ENCODE measurements at places on chromosomes 16 and 17.

DNA sequence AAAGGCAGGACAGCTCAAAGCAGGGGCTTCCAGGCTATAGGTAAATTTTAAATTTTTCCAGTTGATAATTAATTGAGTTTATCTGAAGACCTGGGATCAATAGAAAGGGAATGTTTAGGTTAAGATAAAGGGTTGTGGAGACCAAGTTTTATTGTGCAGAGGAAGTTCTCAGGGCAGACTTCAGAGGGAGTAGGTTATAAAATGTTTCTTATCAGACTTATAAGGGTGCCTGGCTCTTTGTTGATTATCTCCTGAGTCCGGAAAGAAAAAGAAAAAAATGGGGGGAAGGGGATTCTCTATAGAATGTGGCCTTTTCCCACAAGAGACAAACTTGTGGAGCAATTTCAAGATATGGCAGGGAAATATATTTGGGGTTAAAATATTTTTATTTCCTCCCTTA, 15.9 kb downstream of the SLC46A1 start:
- no peak for DNase-seq

DNA sequence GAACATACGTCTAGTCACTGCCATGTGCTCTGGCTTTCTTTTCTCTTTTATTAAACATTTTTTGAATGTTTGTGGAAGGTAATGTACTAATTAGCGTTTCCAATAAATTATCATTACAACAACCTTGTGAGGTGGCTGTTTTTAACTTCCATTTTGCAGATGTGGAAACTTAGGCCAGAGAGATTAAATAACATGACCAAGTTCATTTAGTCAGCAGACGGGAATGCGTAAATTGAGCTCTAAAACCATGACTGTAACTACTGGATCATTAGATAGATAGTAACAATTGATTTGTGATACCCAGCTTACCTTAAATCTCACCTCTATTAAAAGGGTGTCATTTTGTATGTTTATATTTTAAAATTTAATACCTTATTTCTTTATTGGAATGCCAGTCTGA, 49.4 kb downstream of the RABEP1 start:
- DNase-seq, result no peak

DNA sequence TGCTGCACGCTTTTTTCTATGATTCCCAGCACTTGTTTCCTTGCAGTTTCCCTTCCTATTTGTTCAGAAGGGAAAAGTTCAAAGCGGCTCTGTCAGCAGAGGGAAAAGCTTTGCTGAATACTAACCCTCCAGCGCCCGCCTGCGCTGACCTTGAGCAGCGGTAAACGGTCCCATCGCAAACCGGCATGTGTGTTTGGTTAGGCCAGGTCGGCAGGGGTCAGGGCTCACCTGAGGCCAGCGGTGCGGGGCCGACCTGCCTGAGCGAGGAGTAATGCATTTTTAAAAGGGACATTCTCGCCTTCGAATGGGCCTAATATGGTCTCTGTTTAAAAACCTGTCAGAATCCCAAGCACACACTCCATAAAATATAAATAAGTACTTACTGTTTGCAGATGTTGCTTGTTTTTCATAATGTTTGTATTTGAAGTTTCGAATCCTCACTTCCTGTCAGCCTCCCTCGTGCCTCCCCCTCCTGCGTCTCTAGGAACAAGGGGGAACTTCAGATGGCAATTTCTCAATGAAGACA, 110.1 kb downstream of the IRX3 start:
- no peak for DNase-seq

- DNase-seq, result no peak
Measured at GRCh38 chr17:38324141-38324697, 19.5 kb downstream of the GPR179 start.

DNA sequence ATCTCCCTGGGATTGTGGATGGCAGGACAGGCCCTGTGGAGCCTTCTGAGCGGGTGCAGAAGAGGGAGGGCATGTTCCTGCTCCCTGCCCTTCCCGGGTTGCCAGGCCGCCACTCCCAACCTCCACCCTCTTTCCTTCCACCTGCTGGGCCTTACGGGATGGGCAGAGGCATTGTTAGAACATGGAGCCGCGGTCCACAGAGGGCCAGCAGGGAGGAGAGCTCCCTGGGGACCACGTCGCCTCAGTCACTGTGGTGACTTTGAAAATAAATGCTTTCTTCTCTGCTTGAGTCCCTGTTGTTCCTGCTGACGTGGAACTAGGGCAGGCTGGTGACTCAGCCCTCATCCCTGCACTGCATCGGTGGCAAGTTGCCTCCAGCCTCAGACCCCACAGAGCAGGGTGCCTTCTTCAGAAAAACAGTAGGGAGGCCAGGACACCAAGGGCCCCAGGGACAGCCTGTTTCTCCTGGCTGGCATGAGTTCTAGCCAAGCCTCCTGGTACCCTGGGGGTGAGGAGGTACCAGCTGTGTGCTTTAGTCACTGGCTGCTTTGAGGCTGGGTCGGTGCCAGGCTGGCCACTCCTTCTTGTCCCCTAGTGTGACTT, 224.9 kb downstream of the SEC14L1 start:
- DNase-seq, result no peak

GRCh38 chr17:18224053-18224386, 1.4 kb upstream of the LLGL1 start:
- DNase-seq, result no peak

- no peak for DNase-seq
Measured at GRCh38 chr17:311119-311782, 41.4 kb downstream of the RPH3AL start.

- DNase-seq, result no peak
Measured at GRCh38 chr17:57674894-57675293, 70.2 kb downstream of the CCDC182 start.

DNA sequence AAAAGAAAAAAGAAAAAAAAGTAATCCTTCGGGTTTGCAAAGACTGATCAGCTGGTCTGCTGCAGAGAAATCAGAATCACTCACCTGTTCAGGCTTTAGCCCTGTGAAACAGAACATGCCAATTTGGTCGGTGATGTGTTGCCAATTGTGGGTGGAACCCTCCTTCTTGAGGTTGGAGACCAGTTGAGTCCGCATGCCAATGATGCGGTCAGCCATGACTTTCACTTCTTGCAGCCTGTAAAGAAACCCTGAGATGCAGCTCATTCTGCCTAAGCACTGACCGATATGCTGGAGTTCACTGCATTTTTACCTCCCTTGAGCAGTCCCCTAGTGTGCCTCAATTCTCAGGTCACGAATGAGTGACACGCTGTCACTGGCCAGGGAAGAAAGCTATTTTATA, 24.8 kb upstream of the SLC38A7 start:
- DNase-seq, result no peak

GRCh38 chr17:45277216-45277849, 15.4 kb upstream of the SPATA32 start:
- DNase-seq, result peak; percentile 98

GRCh38 chr16:80604600-80605355, 64.0 kb downstream of the DYNLRB2 start:
- DNase-seq, result no peak

GRCh38 chr16:79272141-79272577, 328.4 kb downstream of the MAF start:
- no peak for DNase-seq

- DNase-seq, result no peak
Measured at GRCh38 chr16:67726106-67727034, 7.3 kb upstream of the GFOD2 start.

DNA sequence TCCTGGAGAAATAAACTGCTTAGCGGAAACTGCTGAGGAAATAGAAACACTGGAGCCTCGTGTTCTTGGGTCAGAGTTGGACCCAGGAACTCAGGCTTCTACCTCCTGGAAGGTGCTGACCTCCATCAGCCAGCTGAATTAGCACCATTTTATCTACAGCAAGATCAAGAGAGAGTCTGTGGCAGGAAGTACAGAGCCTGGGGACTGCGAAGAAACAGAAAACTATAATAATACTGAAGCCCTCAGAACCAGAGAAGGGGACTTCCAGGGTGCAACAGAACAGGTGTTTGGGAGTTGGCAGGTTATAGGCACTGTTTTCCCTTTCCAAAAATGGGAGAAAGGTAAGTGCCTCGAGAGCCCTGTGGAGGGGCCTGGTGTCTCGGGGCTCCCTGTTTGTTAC, 379.7 kb downstream of the CA10 start:
- no peak for DNase-seq

- no peak for DNase-seq
Measured at GRCh38 chr17:78853926-78854394, 13.3 kb upstream of the USP36 start.

GRCh38 chr16:11295672-11296071, 14.5 kb upstream of the PRM1 start:
- DNase-seq, result no peak

- no peak for DNase-seq
Measured at GRCh38 chr17:3739422-3740124, 15.9 kb downstream of the HASPIN start.

DNA sequence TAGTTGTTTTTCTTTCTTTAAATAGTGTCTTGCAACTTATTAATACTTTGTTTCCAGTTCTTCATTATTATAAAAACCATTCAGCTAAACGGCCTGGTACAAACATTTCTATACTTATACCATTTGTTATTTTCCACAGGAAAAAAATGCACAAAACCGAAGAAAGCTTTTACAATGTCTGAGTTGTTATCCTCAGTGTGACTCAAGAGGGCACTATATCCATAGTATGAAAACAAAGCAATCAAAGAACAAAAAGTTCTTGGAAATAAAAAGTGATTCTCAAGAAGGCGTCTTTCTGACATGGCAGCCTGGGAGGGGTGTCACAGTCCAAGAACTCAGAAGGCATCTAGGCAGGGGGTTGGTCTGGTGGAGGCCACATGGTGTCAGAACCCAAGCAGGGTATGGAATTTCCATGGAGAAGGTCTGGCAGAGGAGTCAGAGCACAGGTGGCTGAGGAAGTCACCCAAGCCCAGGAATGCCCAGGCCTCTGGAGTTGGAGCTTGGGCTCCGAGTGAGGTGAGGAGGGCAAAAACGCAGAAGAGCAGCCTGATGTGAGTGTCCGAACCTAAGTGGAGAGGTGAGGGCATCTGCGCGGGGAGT, 70.9 kb upstream of the ATP2A3 start:
- DNase-seq, result no peak

DNA sequence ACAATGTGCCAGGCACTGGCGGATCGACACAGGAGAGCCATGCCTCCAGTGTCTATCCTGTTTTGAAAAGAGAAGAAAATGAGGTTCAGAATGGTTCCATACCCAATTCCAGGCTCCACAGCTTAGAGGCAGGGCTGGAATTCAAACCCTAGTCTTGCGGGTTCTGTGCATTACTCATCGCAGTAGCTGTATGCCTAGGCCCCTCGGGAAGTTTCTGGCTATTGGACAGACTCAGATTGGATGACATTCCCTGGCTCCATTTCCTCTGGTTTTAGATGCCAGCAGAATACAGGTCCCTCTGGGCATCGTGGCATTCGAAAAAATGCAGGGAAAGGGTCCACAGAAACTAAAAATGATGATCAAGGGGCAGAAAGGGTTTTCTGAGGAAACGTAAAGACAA, 184.7 kb downstream of the COPRS start:
- no peak for DNase-seq

DNA sequence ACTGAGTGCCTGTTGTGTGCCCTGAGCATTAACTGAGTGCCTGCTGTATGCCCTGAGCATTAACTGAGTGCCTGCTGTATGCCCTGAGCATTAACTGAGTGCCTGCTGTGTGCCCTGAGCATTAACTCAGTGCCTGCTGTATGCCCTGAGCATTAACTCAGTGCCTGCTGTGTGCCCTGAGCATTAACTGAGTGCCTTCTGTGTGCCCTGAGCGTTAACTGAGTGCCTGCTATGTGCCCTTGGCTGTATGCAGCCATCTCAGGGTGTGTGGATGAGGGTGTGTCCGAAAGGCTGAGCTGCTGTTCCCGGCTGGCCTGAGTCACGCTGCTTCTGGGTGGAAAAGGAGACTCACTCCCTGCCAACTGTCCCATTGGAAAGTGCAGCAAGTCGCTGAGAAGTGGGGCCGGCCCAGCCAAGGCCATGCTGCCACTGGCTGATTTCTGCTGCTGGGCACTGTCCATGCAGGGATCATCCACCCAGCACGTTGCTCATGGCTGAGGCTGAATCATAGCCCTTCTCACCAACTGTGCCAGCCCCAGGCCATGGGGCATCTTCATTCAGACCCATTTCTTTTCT, 113.8 kb downstream of the OR1D5 start:
- DNase-seq, result no peak

DNA sequence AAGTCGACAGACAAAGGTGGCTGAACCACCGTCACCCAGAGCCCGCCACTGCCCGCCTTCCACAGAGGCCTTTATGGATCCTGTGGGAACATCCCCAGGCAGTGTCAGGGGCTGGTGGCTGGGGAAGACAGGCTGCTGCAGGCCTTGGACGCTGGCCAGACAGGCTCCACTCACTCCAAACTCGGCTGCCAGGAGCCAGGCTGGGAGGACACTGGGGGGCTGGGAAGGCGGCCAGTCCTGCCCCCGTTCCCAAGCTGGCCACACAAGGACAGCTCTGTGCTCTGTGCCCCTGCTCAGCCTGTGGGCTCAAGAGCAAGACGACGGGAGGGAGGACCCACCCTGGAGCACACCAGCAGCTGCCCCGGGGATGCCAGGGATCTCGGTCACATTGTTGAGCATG, 7.6 kb upstream of the LCAT start:
- DNase-seq, result no peak

DNA sequence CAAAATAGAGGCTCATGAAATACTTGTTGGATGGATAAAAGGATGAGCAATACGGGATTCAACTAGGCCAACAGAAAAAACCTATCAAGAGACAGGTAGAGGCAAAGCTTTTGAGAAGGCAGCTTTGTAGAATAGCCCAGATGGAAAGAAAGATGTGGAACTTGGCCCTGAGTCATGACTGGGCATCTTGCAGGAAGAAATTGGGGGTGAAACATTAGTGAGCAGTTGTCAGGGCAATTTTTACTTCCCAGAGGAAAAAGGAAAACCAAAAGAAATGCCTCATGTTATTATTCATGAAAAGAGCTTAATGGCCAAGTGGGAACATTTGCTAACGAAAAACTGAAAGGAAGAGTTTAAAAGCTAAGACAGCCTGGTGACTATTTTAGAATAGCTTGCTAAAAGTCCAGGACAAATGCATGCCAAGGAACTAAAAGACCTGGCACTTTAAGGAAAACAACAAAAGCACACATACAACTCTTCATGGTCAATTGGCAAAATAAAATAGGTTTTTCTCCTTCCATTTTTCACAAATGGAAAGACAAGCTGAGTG, 180.1 kb downstream of the HS3ST3A1 start:
- DNase-seq, result no peak

- DNase-seq, result no peak
Measured at GRCh38 chr16:10566613-10567012, 13.8 kb downstream of the EMP2 start.

Data from hematopoietic multipotent progenitor cell treated with erythropoietin and hydrocortisone succinate and interleukin-3 and kit ligand, for 15 days (in vitro differentiated cells).